Stomach (tissue), 19 donors: ENCODE measurements at places on chromosomes 5 and 9. TPM values are rescaled to one million over a fixed set of nuclear protein-coding genes. Genes with fewer than 3 reads are reported as not detected.

ZNF300 gene
- polyA plus RNA-seq = 1.5 TPM

DNA sequence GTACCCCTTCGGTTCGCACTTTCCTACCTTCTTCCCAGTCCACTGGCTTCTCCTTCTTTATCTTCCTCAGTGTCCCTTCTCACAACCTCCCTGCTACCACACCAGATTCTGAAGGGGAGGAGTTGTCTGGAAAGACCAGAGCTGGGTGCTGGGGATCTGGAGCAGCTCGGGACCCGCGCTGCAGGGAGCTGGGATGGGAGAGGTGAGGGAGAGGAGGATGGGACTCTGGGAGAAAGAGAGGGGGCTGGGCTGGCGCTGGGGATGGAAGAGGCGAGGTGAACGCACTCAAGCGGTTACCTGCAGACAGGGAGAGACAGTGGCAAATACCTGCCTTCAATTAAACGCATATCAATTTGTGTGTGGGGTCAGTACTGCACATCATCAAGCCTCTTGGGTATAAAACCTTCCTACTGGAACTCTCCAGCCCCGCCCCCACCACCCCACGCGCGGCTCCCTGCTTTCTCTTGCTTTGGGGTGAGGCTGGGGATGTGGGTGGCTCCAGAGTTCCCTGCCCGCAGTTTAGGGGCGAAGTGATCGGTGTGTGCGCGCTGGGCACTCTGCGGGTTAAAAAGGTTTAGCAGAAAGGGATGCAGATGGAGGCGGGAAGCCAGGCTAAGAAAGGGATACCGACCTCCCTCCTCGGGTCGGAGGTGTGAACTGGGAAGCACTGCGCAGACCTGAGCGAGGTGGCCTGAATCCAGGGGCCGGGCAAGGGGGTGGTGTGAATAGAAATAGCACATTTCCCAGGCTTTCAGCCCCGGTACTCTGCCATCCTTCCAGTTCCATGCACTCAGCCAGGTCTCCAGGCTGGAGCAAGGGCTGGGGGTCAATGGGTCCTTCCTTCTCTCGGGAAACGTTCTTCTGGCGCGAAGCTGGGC lies 977 bp upstream of the PAM start:
- H3K27me3 ChIP-seq = no peaks in the 10 kb centered on the region
- peak overlapping the region; percentile 79 for H3K27ac ChIP-seq
- H3K36me3 ChIP-seq = no peaks in the 10 kb centered on the region
- DNase-seq = no peak
- peaks cover 18% of the 10 kb centered on the region for H3K4me1 ChIP-seq
- peak overlapping the region; percentile 78 for H3K4me3 ChIP-seq

- no peak overlapping the region for H3K27ac ChIP-seq
- H3K36me3 ChIP-seq = no peaks in the 10 kb centered on the region
- DNase-seq = no peak
- H3K4me3 ChIP-seq = no peak overlapping the region
- H3K27me3 ChIP-seq = no peaks in the 10 kb centered on the region
- H3K4me1 ChIP-seq = no peaks in the 10 kb centered on the region
These were observed 592.4 kb downstream of the CSNK1G3 start for GRCh38 chr5:124104344-124104743.

- no peaks in the 10 kb centered on the region for H3K27me3 ChIP-seq
- no peak overlapping the region for H3K4me3 ChIP-seq
- peaks cover 75% of the 10 kb centered on the region for H3K36me3 ChIP-seq
- no peak for DNase-seq
These were observed 5.6 kb downstream of the TBC1D9B start for GRCh38 chr5:179901915-179902762.

RANBP3L gene
- polyA plus RNA-seq = 0.93 TPM

- H3K4me3 ChIP-seq = no peak overlapping the region
- no peaks in the 10 kb centered on the region for H3K36me3 ChIP-seq
- DNase-seq = no peak
- no peaks in the 10 kb centered on the region for H3K27me3 ChIP-seq
- no peak overlapping the region for H3K27ac ChIP-seq
- H3K4me1 ChIP-seq = no peaks in the 10 kb centered on the region
These were observed 126.0 kb upstream of the MAN2A1 start for GRCh38 chr5:109563739-109564138.

DNA sequence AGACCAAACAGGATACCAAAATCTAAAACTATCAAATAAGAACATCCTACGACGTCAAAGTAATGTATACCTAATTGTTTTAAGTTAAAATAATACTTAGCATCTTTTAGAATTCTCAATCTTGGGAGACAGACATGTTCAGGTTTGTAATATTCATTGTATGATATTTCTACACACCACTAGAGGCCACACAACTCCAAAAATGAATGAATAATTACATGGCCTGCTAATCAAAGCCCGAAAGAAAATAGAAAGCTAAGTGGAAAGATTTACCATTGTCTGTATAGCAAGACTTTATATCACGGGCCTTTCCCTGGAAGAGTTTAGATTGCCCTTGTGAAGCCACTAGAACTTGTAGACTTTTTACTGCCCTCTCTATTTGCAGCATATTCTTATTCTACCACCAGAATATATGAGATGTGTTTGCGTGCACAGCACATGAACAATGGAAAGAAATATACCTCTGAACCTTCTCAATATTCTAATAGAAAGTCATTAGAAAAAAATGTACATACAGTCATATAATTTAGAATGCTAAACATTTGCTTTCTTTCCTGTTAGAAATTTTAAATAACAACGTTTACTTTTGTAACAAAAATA lies 380.1 kb upstream of the NUDT12 start:
- H3K4me3 ChIP-seq = no peak overlapping the region
- H3K27me3 ChIP-seq = no peaks in the 10 kb centered on the region
- DNase-seq = no peak
- no peaks in the 10 kb centered on the region for H3K4me1 ChIP-seq
- no peaks in the 10 kb centered on the region for H3K36me3 ChIP-seq
- H3K27ac ChIP-seq = no peak overlapping the region

SLCO4C1 gene
- polyA plus RNA-seq = not detected

- DNase-seq = no peak
- no peak overlapping the region for H3K4me3 ChIP-seq
- H3K27me3 ChIP-seq = no peaks in the 10 kb centered on the region
- H3K4me1 ChIP-seq = no peaks in the 10 kb centered on the region
These were observed 83.6 kb upstream of the BNC2 start for GRCh38 chr9:16954040-16954439.

- H3K4me3 ChIP-seq = no peak overlapping the region
- H3K36me3 ChIP-seq = no peaks in the 10 kb centered on the region
- H3K27ac ChIP-seq = no peak overlapping the region
- no peaks in the 10 kb centered on the region for H3K4me1 ChIP-seq
These were observed 321.6 kb upstream of the ITGA1 start for GRCh38 chr5:52466113-52466512.

DNA sequence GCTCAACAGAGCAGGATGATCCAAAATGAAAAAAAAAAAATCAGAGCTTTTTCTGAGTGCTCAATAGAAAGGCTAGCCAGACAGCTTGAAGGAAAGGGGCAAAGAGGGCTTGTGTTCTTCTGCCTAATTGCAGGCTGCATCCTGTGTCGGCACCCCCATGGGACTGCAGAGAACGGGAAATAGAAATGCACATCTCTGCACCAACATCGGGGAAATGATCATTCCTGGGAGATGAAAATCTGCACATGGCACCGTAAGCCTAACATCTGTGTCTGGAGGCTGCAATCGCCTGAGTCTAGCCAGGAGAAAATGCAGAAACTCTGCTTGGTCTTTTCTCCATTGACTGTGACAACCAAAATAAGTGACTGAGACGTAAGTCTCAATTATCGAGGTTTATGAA lies 243.9 kb downstream of the ICE1 start:
- H3K27ac ChIP-seq = no peak overlapping the region
- no peaks in the 10 kb centered on the region for H3K36me3 ChIP-seq
- no peaks in the 10 kb centered on the region for H3K4me1 ChIP-seq
